MM.1S (cell line): ENCODE measurements at places on chromosomes 13 and 19.
A peak's percentile ranks its signal among the peaks of the same experiment; 100 is the strongest.

- DNase-seq, result peak; percentile 56
Measured at GRCh38 chr19:48745208-48745995, 1.3 kb downstream of the IZUMO1 start.

DNA sequence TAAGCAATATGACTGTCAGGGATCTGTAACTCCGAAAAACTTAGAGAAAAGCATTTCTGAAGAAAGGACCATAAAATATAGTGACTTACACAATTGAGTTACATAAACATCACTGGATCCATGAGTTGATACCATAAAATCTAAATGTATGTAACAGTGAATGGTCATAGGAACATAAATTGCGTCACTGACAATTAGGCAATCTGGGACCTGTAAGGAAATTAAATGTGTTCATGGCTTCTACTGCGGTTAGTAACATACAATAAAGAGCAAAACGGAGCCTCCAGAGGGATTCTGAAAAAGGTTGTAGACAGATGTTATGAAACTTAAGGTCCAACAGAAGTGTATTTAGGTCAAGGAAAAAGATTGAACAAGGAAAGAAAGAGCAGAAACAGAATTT, 27.1 kb downstream of the POU4F1 start:
- DNase-seq, result no peak

DNA sequence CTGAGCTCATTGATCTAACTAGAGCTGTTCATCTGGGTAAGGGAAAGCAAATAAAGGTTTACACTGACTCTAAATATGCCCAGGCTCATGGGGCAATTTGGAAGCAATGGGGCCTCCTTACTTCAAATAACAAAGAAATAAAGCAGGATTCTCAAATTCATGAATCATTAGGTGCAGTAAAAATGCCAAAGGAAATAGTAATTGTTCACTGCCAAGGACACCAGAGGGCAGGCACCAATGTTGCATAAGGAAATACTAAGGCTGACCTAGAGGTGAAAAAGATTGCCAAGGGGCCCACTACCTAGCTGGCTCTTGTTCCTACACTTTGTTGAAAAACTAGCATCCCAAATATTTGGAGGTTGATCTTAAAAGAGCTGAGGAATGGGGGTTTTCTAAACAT, 1686.7 kb upstream of the MIR17HG start:
- no peak for DNase-seq

- no peak for DNase-seq
Measured at GRCh38 chr13:24450530-24450929, 62.0 kb downstream of the PARP4 start.

- no peak for DNase-seq
Measured at GRCh38 chr13:99367106-99367616, 60.0 kb upstream of the GPR183 start.

GRCh38 chr13:112119192-112120030, 52.5 kb downstream of the SOX1 start:
- no peak for DNase-seq

DNA sequence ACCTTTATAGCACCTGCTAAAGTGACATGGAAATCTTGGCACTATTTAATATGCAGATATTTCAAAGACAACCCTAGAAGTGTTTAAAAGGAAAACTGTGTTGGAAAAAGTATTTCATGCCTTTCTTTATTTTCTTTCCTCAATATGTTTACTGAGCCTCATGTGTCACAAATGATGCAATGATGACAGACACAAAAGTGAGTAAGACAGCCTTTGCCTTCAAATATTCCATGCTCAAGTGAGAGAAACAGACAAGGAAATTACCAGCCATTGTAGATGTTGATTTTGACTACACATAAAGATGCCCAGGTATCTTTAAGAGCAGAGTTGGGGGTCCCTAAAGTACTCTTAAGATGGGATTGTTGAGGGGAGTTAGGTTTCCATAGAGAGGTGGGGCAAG, 48.0 kb upstream of the TPP2 start:
- DNase-seq, result no peak

GRCh38 chr13:23718996-23719395, 148.8 kb downstream of the TNFRSF19 start:
- no peak for DNase-seq

DNA sequence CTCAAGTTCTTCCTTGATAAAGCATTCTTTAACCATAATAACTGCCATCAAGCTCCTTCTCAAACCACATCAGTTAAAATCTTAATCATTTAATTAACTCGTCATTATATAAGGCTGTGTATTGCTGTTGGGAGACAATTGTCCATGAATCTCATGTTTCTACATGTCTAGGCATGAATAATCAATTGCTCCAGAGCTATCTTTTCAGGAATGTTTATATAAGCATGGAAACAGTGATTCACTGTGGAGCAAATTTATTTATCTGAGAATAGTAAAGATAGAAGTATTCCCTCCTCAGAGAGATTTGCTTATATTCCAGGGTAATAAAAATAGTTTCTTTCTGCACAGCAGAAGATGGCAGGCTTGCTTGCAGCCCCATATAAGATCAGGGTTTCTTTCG, 71.1 kb downstream of the CBY2 start:
- no peak for DNase-seq

DNA sequence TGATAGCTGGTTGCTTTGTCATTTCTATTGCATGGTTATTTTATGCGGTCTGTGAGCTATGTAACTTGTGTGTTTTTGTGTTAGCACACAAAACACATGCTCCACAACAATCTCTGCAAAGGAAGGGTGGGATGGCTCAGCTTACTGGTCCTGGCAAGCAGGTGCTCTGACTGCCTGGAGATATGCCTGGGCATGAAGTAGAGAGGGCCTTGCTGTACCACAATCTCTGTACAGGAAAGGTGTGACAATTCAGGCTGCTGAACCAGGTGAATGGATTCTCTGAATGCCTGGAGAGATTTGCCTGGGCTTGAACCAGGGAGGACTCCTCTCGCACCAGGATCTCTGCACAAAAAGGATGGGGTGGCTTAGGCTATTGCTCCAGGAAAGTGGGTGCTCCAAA, 69.5 kb downstream of the STOML3 start:
- no peak for DNase-seq

- no peak for DNase-seq
Measured at GRCh38 chr19:40831502-40832430, 18.5 kb downstream of the CYP2A6 start.

GRCh38 chr13:40591091-40591490, 75.3 kb downstream of the FOXO1 start:
- no peak for DNase-seq

DNA sequence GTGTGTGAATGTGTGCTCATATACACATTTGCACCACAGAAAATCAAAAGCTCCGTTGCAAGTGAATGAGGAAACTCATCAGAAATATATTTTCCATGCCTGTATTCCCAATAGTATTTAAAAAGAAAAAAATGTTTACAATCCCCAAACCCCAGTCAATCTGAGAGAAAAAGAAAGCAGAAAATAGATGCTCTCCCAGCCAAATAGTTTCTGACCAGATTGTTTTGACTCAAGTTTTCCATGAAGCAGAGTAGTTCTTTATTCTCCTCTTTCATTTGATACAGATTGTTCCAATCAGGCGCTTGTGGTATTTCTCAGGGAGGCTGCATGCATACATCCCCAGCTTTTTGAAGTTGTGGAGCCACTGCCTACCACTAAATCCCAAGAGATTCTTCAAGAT, 110.6 kb downstream of the STARD13 start:
- no peak for DNase-seq

DNA sequence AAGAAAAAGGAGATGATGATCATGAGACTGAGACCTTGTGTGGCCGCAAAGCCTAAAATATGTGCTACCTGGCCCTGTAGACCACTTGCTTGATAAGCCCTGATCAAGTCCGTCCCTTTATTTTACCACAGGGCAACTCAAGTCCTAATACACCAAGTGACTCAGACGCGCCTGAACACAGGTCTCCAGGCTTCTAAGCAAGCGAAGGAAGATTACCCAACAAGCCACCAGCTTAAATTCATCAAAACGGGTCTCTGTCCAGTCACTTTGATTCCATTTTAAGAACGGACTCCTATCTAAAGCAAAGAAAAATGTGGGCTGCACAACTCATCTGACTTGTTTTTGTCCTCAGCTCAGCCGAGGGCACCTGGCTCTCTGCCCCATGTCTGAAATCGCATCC, 26.8 kb downstream of the SLC7A1 start:
- DNase-seq, result no peak

DNA sequence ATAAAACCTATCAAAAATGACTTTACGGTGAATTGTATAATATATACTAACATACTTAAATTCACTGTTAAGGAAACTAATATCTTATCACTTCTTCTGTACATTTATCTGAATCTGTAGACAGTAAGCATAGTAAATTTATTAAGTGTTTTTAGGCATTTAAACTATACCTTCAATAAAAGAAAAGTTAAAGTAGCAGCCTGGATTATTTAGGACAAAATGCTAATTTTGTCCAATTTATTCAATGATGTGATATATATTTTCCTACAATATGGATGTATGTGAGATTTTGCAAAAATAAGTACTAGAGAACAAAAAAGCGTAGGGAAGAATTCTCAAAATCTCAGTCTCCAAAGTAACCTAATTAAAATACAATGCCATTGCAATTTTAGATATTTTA, 299.9 kb downstream of the GPC5 start:
- DNase-seq, result no peak

DNA sequence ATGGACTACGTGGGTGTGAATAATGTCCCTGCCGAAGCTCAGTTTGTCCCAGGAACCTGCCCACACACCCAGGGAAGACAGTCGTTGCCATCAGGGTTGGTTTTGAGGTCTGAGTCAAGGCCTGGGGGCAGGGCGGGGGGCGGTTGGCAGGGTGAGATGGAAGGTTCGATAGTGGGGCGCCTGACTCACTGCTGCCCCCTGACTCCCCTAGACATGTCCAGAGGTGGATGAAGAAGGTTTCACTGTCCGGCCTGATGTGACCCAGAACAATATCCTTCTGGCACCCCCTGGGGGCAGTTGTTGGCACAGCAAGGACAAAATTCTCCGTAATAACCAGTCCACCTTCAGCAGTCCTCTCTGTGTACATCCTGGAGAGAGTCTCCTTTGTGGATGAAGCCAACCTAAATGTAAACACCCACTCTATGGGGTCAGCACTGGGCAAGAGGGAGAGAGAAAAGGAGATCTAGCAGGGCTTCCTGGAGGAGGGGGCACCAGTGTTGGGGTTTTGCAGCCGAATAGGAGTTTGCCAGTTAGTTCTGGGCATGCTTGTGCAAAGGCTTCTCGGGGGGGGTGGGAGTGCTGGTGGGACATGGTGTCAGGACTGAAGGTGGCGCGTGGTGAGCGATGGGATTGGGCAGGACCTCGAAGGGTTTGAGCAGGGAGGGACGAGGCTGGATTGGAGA, 19.6 kb upstream of the B3GNT3 start:
- peak; percentile 28 for DNase-seq
